ENCODE measurements at places on chromosomes 6 and 20.
A peak's percentile ranks its signal among the peaks of the same experiment; 100 is the strongest.

DNA sequence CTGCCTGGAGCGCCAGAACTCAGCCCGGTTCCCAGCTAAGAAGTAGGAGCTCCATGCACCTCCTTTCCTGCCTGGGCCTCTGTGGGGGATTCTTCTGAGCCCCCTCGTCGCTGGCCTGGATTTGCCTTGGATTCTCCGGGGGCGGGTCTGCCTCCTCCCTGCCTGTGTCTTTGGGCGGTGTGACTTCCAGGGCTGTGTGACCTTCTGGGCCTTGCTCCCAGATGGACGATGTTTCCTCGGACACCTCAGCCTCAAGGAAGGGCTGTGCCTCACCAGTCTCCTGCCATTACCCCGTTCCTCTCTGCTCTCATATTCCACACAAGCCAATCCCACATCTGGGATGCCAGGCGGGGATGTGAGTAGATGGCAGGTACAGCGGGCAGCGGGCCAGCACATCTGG, 76.8 kb downstream of the ERMARD start:
- no peak for DNase-seq

GRCh38 chr6:107968081-107968480, 10.1 kb upstream of the SEC63 start:
- peak; percentile 67 for DNase-seq

GRCh38 chr20:46308258-46309157, at the start of gene CDH22:
CDH22 (minus strand) TSS chr20:46308498; CDS start chr20:46251294, 57,204 bp downstream.
- peak; percentile 88 for DNase-seq

GRCh38 chr6:48080227-48081009, 30.6 kb downstream of the PTCHD4 start:
- no peak for DNase-seq

GRCh38 chr6:34858681-34859080, 29.2 kb downstream of the TAF11 start:
- DNase-seq = peak; percentile 52

DNA sequence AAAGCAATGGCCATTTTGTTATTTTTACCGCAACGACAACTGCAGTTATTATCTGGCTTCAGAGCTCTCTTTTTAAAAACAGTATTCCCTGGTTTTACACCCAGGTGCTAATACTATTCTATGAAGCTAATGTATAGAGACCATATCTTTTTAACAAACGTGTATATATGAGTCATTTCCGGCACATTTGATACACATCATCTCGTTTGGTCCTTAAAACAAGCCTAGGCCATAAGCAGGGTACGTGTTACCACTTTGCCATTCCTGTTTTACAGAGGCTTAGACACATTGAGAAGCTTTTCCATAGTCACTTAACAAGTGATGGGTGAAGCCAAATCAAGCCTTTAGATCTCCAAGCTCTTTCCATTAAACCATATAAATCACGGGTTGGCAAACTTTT, 5.5 kb downstream of the TRAF3IP2 start:
- DNase-seq = no peak

GRCh38 chr6:63452125-63452524, 120.2 kb upstream of the LOC128125822 start:
- DNase-seq = no peak

DNA sequence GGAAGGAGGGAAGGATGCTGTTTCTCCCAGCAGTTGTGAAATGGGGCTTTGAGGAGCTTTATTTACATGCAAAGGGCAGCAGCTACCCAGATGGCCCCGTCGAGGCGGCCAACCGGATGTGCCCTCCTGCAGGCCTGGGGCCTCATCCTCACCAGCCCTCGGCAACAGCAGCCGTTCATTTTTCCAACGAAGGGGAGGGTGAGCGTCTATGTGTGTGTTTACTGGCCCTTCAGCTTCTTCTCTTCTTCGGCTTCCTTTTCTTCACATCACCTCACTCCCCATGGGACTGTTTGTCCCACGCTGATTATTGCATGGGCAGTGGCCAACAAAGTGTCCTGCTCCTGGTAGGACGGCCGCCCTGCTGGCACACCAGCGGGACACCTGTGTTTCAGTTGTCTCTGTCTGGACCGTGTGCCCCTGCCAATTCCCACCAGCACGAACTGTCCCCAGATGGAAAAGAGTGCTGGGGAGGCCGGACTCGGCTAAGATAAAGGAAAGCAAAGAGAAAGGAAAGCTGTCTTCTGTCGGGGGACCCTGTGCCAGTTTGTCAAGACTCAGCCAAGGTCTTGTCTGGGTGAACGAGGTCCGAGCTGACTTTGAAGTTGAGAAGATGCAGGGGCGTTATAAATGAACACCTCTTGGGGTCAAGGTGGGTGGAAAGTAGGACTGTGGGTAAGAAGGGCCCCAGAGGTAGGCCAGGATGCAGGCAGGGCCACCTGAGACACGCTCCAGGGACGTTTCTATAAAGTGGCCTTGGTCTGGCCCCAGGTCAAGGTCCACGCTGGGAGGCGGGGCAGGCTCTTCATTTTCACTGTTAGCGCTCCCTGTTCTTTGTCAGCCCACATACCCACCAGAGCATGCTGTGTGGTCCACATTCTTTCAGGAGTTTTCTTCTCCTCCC, 57.0 kb downstream of the FAM50B start:
- DNase-seq = no peak

DNA sequence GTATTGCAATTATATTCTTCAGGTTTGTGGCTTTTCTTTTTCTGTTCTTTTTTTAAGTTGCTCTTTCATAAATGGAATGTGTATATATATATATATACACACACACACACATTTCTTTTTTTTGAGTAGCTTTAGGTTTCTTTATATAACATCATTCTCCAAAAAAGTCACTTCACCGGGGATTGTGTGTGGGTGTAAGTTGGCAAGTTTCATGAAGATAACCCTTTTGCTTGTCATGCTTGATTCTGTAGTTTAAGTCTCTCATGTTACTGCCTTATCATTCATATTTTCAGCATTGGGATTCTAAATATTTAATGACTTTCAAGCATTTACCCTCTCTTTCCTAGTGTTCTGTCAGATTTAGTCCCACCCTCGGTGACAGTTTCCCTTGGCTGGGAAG, 181.0 kb downstream of the FARS2 start:
- DNase-seq = no peak

DNA sequence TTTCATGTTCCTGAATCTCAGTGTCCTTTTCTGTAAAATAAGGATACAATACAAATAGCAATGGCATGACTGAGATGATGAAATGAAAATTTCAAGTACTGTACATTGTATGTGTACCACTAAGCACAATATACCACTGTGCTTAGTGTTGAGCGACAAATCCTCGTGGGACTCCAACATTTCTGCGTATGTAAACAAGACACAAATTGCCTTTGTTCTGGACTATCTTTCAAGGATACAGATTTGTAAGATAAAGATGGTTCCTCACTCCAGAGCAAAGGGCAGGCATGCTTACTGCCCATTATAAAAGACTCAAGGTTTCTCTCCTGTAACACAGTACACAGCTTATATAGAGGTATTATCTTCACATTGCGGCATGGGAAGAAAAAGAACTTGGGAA, 6.0 kb downstream of the RARS2 start:
- no peak for DNase-seq

DNA sequence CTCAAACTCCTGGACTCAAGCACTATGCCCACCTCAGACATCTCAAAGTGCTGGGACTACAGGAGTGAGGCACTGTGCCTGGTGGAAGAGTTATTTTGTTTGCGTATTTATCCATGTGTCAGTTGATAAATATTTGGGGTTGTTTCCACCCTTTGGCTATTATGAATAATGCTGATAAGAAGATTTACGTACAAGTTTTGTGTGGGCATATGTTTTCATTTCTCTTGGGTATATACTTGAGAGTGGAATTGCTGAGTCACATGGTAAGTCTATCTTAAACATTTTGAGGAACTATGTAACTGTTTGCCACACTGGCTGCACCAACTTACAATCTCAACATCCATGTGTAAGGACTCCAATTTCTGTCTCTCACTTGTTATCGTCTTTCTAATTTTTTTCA, 200.3 kb downstream of the RNGTT start:
- no peak for DNase-seq

DNA sequence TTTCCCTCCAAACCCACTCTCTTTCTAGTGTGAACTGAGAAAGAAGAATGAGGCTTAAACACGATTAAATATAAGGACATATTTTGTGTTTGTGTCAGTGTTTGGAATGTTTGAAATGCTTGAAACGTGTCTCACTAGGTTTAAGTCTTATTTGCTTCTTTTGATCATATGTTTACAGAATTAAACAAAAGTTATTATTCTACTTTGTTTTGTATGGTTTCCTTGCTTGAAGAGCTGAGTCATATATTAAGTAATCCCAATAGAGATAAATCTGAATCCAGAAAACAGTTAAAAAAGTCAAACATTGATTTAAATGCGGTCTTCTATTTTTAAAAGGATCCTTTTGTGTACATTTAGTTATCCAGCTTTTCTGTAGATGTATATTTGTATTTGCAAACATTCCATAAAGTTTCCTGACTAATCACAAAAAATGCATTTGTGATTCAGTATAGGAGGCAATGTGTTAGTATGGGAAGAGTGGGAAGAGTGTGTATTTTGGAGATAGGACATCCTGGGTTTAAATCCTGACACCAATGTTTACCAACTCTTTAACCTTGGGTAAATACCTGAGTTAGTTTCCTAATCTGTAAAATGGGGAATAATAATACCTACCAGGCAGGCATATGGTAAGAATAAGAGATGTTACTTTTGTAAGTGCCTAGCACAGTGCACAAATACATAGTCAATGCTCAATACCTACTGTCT, 72.9 kb downstream of the TSBP1 start:
- DNase-seq = no peak

- no peak for DNase-seq
These were observed 86.3 kb downstream of the SOX4 start for GRCh38 chr6:21679761-21680265.

DNA sequence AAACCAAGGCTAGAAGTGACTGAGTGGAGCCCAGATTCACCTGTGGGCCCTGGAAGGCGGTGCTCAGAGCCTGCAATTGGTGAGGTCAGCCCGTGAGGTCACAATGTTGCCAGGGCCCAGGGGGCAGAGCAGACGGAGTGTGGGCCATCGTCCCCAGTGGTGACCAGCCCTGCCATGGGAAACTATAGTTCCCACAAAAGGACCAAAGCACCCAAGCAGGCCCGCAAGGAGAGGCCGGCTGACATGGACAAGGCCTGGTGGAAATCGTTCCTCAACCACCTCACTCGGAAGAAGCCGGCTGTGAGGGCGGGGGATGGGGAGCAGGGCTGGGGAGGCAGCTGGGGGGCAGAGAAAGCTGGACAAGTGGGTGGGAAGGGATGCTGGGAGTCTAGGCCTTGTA, at the start of gene C20orf144:
C20orf144 (plus strand) TSS at position 156 of the 400 bp plus-strand sequence; CDS start at position 175, 19 bp downstream.
- no peak for DNase-seq

DNA sequence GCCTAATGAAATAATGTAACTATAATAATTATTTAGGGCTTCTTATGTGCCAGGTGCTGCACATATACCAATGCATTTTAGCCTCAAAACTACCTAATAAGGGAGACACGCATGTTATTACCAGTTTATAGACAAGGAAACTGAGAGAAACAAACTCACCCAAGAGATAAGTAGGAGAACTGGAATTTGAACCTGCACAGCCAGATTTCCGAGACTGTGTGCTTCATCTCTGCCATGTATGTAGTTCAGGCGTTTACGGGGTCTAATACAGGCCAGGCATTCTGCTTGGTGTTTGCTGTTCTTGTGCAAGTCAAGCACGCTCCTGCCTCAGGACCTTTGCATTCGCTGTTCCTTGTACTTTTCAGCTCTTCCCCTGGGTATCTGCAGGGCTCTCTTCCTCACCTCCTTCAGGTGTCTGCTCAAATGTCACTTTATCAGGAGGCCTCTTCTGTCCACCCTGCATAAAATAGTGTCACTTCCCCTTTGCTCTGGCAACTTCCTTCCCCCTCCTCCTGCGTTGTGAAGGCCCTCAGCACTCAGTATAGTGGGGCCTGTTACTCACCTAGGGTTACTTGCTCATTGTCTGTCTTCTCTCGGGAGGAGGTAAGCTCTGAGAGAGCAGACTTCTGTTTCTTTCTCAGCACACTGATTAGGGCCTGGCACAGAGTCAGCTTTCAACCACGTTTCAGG, 6.1 kb upstream of the NSFL1C start:
- DNase-seq = no peak

GRCh38 chr20:58028123-58028522, 200.3 kb downstream of the ANKRD60 start:
- peak; percentile 58 for DNase-seq

GRCh38 chr6:34512738-34513115, 43.4 kb downstream of the SPDEF start:
- peak; percentile 45 for DNase-seq

DNA sequence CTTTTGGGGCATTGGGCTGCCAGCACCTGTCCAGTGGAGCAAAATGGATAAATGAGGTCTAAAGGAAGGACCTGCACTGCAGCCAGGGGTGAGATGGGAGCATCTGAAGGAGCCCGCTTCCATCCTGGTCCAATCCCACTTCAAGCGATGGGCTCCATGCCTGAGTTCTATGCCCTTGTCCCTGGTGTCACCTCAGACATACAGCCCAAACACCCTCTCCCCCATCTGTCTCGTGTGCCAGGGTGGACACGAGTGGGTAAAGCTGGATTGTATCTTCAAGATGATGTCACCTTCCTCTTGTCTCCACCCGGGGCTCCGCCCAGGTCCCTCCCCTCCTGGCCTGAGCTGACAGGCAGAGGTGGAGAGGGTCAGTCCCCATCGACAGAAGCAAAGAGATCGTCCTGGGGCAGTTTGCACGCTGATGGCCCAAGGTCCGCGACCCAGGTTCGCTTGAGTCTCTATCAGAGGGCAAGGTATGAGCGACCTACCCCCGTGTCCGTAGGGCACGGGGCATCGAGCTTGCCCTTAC, 544 bp downstream of the SMIM29 start:
- peak; percentile 80 for DNase-seq

GRCh38 chr6:167306401-167306998, 15.4 kb downstream of the UNC93A start:
- no peak for DNase-seq

- no peak for DNase-seq
These were observed 42.5 kb downstream of the HLA-G start for GRCh38 chr6:29870104-29870503.

GRCh38 chr6:153373869-153374268, 242.8 kb upstream of the RGS17 start:
- DNase-seq = no peak

GRCh38 chr6:15990179-15990578, 138.7 kb upstream of the MYLIP start:
- no peak for DNase-seq

GRCh38 chr6:160036331-160036695, 67.4 kb downstream of the IGF2R start:
- no peak for DNase-seq

- no peak for DNase-seq
These were observed 116.1 kb downstream of the VEGFA start for GRCh38 chr6:43886067-43886461.

GRCh38 chr6:100678027-100678426, 203.1 kb downstream of the ASCC3 start:
- no peak for DNase-seq

- DNase-seq = no peak
These were observed 55.2 kb upstream of the TAGAP start for GRCh38 chr6:159099961-159100360.

- peak; percentile 12 for DNase-seq
These were observed 15.9 kb upstream of the WFDC11 start for GRCh38 chr20:45685896-45686295.

- DNase-seq = no peak
These were observed 123.3 kb upstream of the SLC2A12 start for GRCh38 chr6:134175532-134176263.
